ENCODE measurements at places on chromosomes 2 and 18. TPM values are rescaled to one million over a fixed set of nuclear protein-coding genes. Genes with fewer than 3 reads are reported as not detected.

The HRH4 gene
- total RNA-seq: 0.12 TPM

The COLEC11 gene
- 2.4 TPM for total RNA-seq

The FAP gene
- 0.14 TPM for total RNA-seq

The C2orf15 gene
- 2.4 TPM for total RNA-seq

The RNU2-63P gene
- not detected for total RNA-seq

The TRIM43B gene
- not detected for total RNA-seq

The L3MBTL4 gene
- 0.65 TPM for total RNA-seq

The DYTN gene
- not detected for total RNA-seq

The SCG2 gene
- total RNA-seq: 0.06 TPM

The CD302 gene
- total RNA-seq: 1.7 TPM

The TMEM247 gene
- not detected for total RNA-seq

The ZNF385B gene
- 0.69 TPM for total RNA-seq

The TMEM200C gene
- total RNA-seq: 0.92 TPM

The EIPR1 gene
- 68.4 TPM for total RNA-seq

The SLC35F6 gene
- 27.2 TPM for total RNA-seq

The CTIF gene
- total RNA-seq: 12.9 TPM

The UGT1A3 gene
- not detected for total RNA-seq

The RAB17 gene
- 6.1 TPM for total RNA-seq

The BOK gene
- 76.7 TPM for total RNA-seq

The ASB1 gene
- 23.5 TPM for total RNA-seq

The KIAA2012 gene
- total RNA-seq: not detected

The KLHL30 gene
- 0.72 TPM for total RNA-seq

The B3GNT2 gene
- 22.6 TPM for total RNA-seq

The CNRIP1 gene
- 29.8 TPM for total RNA-seq

The ADD2 gene
- 23.0 TPM for total RNA-seq

The TUBB8B gene
- total RNA-seq: not detected

The IGFBP2 gene
- 423 TPM for total RNA-seq

The RIOK3 gene
- total RNA-seq: 24.4 TPM

The ACTR1B gene
- total RNA-seq: 50.6 TPM

The HOXD12 gene
- not detected for total RNA-seq

The CLEC4F gene
- not detected for total RNA-seq

The DAW1 gene
- total RNA-seq: 1.6 TPM

The ZSCAN30 gene
- total RNA-seq: 5.1 TPM

The CD207 gene
- total RNA-seq: not detected

The TTR gene
- total RNA-seq: not detected

The SATB2 gene
- 2.7 TPM for total RNA-seq

The NOSTRIN gene
- total RNA-seq: 3.1 TPM

The CACNB4 gene
- 0.14 TPM for total RNA-seq

The ANTXR1 gene
- total RNA-seq: 14.5 TPM

The IMPACT gene
- total RNA-seq: 15.5 TPM

The ASTL gene
- total RNA-seq: not detected

All from epithelial cell of proximal tubule (primary cell).